CD4-positive, alpha-beta T cell treated with Interleukin-4 for 4 hours (primary cell): ENCODE measurements at places on chromosomes 7 and 10.

- DNase-seq = no peak
These were observed 149.3 kb downstream of the SH3PXD2A start for GRCh38 chr10:103706047-103706446.

DNA sequence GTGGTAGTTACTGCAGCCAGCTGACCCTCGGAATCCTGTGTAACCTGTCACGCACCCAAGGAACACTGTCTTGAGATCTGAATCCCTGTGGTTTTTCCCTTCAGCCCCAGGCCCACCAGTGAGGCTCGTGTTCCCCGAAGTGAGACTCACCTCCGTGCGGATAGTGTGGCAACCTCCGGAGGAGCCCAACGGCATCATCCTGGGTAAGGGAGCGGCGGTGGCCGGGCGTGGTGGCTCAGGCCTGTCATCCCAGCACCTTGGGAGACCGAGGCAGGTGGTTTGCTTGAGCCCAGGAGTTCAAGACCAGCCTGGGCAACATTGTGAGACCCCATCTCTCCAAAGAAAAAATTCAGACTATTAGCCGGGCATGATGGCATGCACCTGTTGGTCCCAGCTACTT is 549.9 kb upstream of the FOXK1 start:
- no peak for DNase-seq

DNA sequence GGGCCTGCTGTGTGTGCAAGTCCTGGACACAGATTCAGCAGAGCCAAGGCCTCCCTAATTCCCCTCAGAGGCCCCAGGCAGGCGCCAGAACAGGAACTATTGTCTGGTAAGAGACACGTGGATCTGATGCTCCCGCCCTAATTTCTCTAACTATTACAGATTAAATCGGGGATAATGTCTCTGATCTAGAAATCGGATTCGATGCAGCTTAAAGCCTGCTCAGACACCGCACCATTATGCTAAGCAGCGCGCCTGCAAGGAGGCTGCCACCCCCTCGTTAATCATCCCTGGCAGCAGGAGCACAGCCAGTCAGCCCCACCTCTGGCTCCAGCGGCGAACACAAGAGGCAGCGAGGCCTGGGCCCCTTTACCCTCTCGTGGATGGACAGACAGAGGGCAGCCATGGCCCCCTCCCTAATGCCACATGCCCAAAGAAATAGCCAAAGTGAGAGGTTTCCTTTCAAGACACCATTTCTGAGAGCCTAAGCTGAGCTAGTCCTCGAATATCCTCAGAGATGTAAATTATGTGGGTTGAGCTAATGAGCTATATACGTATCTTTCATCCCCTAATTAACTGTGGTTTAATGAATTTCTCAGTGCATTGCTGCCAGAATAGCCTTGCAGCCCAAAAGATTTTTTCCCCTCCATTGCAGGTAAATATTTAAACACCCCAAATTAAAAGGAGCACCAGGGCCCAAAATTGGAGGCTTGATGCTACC is 122.1 kb downstream of the GRID1 start:
- DNase-seq = no peak

DNA sequence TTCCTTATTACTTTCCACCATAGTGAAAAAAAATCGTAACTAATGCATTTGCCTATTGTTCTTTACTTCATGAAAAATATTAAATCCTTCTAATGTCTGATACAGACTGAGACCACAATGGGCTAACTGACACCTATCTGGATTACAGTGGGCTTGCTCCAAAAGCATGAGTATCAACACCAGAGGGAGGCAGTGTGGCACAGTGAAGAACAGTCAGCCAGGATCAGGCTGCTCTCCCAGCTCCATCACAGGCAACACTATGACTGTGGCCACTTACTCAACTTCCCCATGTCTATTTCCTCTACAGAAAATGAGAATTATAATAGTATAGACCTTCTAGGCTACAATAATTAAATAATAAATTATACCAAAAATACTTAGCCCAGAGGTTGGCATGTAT is 97.2 kb downstream of the SLC25A13 start:
- no peak for DNase-seq

DNA sequence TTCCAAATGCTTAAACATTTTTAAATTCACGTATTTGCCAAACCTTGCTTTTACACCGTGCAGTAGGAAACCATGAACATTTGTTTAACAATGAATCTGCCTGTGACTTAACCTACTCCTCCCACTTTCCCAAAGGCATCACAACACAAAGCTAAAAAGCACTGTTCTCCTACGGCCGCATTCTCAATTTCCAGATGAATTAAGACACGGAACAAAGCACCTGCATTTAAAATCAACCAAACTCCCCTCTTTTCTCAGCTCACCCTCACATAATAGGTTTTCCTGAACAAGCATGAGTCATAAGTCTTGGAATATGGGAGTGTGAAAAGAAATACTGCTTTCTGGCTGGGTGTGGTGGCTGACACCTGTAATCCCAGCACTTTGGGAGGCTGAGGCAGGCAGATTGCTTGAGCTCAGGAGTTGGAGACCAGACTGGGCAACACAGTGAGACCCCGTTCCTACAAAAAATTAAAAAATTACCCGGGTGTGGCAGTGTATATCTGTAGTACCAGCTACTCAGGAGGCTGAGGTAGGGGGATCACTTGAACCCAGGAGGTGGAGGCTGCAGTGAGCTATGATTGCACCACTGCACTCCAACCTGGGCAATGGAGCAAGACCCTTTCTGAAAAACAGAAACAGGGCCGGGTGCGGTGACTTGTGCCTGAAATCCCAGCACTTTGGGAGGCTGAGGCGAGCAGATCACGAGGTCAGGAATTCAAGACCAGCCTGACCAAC is 51.7 kb upstream of the CYTH3 start:
- DNase-seq = no peak

DNA sequence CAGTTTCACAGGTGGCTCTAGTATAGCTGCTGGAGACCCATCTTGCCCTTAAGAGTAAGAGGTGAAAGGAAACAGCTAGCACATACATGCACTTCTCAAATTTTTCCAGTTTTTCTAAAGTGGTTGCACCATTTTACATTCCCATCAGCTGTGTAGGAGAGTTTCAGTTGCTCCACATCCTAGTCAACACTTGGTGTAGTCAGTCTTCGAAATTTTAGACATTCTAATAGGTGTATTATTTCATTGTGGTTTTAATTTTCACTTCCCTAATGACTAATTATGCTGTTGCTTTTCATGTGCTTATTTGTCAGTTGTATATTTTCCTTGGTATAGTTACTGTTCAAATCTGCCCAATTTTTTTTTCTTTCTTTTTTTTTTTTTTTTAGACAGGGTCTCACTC is 9.5 kb upstream of the HACD1 start:
- DNase-seq = no peak

GRCh38 chr10:110495731-110496552 is 1.8 kb upstream of the DUSP5 start:
- DNase-seq = peak; percentile 42

DNA sequence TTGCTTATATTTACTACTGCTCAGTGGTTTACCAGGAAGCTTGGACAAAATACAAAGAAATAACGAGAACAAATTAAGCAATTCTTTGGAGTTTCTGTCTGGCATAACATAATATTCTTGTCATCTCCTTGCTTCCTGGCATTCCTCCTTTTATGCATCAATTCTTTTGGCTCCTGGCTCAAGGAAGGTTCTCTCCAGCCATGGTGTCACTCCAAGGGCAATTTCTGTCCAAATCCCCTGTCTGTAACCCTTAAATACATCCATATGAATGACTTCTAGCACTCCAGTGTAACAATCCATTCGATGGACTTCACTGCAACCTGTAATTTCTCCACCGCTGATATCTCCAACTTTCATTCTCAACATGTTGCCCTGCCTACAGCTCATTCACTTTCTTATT is 617.7 kb upstream of the ANKRD30A start:
- no peak for DNase-seq

- no peak for DNase-seq
These were observed 201.0 kb downstream of the EMX2 start for GRCh38 chr10:117743509-117743908.

- DNase-seq = no peak
These were observed 477.0 kb downstream of the IPMK start for GRCh38 chr10:57790703-57791102.

DNA sequence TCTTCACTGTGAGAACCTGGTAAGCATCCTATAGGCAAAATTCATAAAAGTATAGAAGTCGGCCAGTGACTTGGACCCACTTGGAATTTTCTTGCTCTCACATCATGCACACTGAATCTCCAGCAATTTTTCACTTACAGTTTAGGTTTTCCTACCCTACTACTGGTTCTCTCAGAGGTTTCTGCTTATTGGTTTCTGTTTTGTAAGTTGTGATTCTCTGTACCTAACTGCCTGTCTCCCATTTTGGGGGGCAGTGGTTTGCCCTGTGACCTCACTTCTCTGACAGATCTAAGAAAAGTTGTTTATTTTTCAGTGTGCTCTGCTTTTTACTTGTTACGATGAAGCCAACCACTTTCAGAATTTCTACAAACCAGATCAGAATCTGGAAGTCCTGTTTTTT is 158.1 kb downstream of the CFTR start:
- DNase-seq = no peak

- no peak for DNase-seq
These were observed 18.1 kb downstream of the RP9 start for GRCh38 chr7:33091111-33091531.

DNA sequence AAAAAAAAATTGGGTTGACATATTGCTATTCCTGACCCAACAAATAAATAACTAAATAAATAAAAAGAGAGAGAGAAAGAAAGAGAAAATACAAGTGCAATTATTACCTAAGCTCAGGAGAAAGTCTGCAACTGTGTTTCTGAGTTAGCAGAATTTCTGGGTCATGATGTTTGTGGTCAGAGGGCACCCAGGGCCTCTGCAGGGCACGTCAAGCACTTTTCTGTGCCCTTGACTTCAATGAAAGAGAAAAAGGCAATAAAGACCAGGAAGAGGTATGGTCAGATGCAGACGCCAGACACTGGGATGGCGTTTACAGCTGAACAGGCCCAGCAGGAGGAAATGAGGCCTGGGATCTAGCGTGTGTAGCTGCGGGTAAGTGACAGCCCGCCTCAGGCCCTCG is 160.9 kb upstream of the GDF10 start:
- DNase-seq = no peak
